ENCODE measurements at places on chromosomes 5 and 9.

DNA sequence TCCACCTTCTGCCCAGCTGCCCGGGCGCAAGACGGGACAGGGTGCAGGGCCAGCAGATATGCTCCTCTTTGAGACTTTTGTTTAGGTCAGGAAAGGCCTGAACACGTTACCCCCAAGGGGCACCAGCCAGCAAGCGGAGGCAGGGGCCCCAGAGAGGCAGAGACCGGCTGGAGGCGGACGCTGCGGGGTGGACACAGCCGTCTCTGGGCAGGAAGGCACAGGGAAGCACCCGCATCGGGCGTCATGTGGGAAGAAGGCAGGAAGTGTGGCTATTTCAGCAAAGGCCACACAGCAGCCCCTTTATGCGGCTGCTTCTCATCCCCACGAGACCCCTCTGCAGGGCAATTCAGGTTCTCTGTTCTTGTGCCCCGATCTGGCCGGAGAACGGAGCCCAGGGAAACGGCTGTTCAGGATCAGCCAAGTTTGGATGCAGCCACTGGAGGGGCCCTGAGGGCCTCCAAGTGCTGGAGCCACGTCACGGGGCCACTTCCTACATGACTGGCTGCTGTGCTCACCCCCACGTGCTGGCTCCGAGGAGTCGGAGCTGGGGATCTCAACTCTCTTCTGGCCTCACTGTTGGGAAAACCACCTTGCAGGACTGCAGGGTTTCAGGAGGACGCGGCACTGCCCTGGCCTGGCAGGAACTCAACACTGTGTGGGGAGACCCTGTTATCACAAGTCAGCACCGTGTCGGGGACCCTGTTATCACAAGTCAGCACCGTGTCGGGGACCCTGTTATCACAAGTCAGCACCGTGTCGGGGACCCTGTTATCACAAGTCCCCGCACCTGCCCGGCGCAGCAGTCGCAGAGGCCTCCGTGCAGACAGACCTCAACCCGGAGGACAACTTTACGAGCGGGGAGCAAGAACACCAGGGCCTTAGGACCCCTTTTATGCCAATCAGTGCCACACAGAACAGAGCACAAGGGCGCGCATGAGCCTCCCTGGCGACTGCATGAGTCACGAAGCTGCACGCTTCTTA, 44.4 kb downstream of the SLC12A7 start:
- DNase-seq = no peak

- DNase-seq = no peak
Observed at GRCh38 chr5:676699-677076, 16.5 kb downstream of the TPPP start.

GRCh38 chr5:6111131-6111530, 267.2 kb downstream of the MED10 start:
- no peak for DNase-seq

DNA sequence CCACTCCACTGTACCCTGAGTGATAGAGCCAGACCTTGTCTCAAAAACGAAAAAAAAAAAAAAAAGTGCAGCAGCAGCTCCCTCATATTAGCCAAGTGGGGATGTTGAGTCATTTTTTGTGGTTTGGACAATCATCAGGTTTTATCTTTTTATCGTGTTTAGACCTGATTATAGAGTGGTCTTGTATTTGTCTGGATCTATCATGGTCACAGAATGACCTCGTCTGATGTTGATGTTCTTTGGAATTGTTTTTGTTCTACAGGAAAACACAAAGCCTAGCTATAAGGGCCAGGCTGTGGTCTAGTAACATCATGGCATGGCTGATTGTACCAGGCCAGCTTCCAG, 1.6 kb upstream of the FBXW11 start:
- no peak for DNase-seq

DNA sequence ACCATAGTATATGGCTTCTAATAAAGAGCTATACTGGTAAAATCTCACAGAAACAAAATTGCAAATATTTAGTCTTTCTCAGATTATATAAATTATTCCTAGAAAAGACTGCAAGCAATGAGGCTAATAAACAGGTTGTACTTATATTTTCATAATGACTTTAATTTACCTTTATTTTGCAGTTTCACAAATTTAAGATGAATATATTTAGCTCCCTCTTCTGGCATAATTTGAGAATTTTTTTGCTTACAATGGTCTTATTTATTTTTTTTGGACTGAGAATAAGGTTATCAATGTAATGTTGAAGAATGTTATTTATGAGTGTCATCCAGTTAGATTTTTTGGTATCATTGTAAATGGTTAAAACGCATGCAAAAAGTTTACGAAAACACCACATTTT, 56.7 kb downstream of the PIK3R1 start:
- DNase-seq = no peak

GRCh38 chr9:92608909-92609445, 61.0 kb downstream of the IPPK start:
- DNase-seq = peak; percentile 80

DNA sequence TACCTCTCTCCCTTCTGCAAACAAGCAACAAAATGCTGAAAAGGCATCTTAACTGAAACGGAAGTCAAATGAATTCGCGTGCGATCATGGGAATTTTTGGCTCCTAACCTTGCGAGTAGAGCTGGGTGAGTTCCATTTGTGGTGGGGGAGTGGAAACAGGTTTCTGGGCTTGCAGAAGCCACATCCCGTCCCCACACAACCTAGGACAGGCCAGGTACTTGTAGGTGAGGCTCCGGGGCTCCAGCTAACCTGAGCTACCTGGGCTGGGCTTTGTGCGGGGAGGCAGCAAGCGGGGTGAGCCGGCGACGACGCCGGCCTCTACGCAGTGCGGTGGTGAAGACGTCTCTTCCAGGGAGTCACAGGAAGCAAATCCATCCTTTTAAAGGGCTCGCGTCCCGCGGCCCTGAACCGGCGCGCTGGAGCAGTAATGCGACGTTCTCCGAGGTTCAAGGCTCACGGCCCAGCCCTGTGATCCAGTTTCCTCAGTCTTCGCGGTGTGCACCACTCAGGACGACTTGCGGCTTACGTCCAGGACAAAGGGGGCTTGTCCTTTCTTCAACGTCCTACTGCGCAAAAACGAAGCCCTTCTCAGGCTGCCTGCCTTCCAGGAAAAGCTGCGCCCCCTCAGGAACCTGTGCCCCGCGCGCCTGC, 567 bp upstream of the SPIN1 start:
- peak; percentile 60 for DNase-seq

- DNase-seq = no peak
Observed at GRCh38 chr5:52842111-52842510, 54.4 kb downstream of the ITGA1 start.

GRCh38 chr5:77218263-77218662, 7.8 kb downstream of the PDE8B start:
- no peak for DNase-seq

DNA sequence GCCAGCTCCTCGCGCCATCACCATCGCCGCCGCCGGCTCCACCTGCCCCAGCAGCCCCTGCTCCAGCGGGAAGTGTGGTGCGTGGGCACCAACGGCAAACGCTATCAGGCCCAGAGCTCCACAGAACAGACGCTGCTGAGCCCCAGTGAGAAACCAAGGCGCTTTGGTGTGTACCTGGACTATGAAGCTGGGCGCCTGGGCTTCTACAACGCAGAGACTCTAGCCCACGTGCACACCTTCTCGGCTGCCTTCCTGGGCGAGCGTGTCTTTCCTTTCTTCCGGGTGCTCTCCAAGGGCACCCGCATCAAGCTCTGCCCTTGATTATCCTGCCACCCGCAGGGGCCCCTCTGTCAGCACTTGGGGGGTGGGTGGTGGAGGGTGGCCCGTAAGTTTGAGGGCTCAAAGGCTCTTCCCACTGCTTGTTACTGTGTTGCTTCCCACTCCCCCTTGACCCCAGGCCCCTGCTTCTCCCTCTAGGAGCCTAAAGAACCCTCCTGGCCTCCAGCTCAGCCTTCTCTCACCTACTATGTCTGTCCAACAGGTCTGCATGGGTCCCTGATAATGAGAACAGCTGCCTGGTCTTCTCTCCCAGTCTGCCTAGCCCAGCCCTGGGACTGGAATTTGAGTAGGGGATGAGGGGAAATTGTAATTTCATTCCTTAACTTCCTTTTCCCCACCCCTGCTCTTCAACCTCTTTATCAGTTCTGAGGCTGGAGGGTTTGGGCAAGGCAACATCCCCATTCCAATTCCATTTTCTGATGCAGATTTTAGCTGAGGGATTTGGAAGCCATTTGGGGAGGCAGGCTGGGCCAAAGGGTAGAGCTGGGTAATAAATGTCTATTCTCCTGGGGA, 9.0 kb downstream of the RACK1 start:
- no peak for DNase-seq

DNA sequence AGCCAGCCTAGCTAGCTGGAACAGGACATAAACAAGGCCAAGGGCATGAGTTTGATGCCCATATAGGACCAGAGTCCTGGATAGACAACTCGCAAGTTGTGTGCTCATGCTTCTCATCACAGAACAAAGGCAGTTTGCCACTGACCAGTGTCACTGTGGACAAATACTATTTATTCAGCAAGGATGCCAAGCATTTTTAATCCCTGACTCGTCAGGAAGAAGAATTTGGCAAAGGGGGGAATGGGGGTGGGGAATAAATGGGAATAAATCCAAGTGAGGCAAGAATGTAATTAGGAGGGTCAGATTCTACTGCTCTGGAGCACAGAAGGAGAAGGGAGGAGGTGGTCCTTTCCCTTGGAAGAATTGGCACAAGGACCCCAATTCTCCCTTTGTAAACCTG, 46.8 kb upstream of the ANKRD55 start:
- DNase-seq = no peak

- no peak for DNase-seq
Observed at GRCh38 chr5:54996466-54996865, 11.1 kb upstream of the ESM1 start.

- DNase-seq = no peak
Observed at GRCh38 chr5:32880796-32881195, 169.7 kb downstream of the NPR3 start.

GRCh38 chr9:136804509-136805206, 3.1 kb upstream of the RABL6 start:
- no peak for DNase-seq

DNA sequence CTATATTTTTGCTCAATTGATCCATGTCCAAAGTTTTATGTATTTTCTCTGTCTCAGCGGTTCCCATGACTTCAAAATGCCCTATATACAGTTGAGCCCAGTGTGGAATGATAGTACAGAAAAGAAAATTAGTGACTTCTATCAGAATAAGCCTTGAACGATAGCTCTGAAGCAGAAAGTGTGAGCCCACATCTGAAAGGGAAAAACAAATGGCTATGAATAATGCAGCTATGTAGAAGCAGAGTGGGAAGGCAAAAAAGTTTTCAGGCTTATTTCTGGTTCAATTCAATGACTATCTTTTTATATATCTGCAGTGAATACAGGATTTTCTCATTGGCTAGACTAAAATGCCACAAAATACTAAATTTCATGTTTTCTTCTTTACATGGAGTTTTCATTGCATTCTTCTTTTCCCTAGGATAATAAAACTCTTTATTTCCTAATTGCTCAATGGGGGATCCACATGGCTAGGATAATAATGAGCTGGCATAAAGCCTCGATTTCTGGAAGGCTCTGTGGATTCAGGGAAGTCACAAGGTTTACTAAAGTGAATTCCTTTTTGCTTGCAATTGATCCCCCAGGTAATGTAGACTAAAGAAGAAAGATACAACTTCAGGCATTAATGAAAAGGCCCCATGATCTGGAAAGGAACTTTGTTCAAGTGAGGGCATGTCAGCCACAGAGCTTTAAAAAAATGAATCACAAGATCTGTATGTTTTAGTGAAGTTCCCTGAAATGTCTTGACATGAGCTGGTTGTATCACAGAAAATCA, 377.0 kb upstream of the RIOK2 start:
- DNase-seq = no peak

DNA sequence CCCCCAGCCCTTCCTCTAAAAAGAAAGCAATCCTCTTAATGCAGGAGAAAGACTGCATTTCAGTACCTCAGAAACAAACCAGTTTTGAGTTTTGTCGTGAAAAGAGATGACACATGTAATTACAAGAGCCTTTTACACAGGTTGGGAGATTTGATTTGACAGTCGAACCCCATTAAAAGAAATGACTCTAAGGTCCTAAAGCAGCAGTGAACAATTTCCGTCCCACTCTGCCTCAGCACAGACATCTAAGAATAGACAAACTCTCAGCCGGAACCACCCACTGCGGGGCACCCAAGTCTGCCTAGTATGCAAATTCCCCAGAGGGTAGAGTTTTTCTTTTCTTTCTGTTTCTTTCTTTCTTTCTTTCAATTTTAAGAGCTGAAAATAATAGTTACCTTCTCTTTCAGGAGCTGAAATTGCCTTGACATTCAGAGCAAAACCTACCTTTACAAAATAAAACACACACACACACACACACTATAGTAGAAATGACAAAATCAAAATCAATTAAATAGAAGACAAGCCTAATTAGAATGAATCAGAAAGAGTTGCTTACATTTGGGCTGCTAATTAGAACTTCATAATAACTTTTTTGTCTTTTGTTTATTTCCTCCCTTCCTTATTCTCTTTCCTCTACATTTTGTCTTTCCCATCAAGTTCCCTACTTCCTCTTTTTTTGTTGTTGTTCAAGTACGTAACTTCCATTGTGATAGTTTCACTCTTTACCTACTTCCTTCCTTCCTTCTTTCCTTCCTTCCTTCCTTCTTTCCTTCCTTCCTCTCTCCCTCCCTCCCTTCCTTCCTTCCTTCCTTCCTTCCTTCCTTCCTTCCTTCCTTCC, 65.1 kb downstream of the BASP1 start:
- DNase-seq = no peak

DNA sequence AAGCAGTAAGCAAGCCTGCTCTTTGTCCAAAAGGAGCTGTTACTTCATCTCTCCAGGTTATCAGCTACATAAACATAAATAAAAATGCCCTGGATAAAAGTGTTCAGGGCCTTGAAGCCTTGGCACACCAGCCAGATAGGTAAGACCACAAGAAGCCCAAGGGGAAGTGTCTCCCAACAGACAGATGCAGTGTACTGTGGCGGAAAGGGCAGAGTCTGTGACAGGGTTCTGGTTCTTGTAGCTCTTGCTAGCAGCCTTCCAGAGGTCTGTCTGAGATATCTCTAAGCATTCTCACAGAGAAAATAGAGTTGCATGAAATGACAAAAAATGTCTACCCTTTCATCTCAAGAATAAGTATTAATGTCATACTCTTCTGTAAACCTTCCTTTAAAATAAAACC, 30.1 kb downstream of the ISOC1 start:
- DNase-seq = no peak

DNA sequence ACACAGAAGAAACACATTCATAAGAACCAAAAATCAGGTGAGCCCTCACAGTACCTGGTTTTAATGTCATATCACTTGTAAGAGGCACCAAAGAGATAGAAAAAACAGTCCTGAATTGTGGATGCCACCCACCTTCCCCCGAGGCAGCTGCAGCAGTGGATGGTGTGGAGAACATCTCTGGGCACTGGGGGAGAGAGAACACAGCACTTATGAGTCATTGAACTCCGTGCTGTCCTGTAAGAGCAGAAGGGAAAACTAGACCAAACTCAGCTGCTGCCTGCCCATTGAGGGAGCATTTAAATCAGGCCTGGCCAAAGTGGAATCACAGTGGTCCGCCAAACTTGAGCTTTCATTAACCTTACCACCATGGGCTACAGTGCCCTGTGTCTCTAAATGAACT, 296.2 kb downstream of the SPATA31D1 start:
- no peak for DNase-seq
